ENCODE measurements at places on chromosomes 4 and X. TPM values are rescaled to one million over a fixed set of nuclear protein-coding genes. Genes with fewer than 3 reads are reported as not detected.

GRCh38 chrX:47129157-47129898 lies 15.2 kb downstream of the NDUFB11 start:
- DNase-seq, result peak; percentile 96
- H3K36me3 ChIP-seq, result no peaks in the 10 kb centered on the region
- H3K27me3 ChIP-seq, result no peaks in the 10 kb centered on the region
- H3K27ac ChIP-seq, result peak overlapping the region; percentile 79

- no peak overlapping the region for H3K27ac ChIP-seq
- no peaks in the 10 kb centered on the region for H3K4me1 ChIP-seq
- no peak overlapping the region for H3K4me3 ChIP-seq
- no peaks in the 10 kb centered on the region for H3K36me3 ChIP-seq
- no peaks in the 10 kb centered on the region for H3K27me3 ChIP-seq
- no peak for DNase-seq
Observed at GRCh38 chrX:133749951-133750350, 235.4 kb downstream of the GPC3 start.

- H3K4me3 ChIP-seq, result no peak overlapping the region
- H3K27me3 ChIP-seq, result no peaks in the 10 kb centered on the region
- DNase-seq, result no peak
- peak overlapping the region; percentile 68 for H3K27ac ChIP-seq
- peaks cover 16% of the 10 kb centered on the region for H3K4me1 ChIP-seq
Observed at GRCh38 chr4:85725721-85726170, 250.8 kb downstream of the ARHGAP24 start.

MYOZ2 gene
- total RNA-seq, result 0.81 TPM

KLB gene
- not detected for total RNA-seq

Measured in sigmoid colon (tissue), 7 donors.